ENCODE measurements at places on chromosomes 7 and 10.

DNA sequence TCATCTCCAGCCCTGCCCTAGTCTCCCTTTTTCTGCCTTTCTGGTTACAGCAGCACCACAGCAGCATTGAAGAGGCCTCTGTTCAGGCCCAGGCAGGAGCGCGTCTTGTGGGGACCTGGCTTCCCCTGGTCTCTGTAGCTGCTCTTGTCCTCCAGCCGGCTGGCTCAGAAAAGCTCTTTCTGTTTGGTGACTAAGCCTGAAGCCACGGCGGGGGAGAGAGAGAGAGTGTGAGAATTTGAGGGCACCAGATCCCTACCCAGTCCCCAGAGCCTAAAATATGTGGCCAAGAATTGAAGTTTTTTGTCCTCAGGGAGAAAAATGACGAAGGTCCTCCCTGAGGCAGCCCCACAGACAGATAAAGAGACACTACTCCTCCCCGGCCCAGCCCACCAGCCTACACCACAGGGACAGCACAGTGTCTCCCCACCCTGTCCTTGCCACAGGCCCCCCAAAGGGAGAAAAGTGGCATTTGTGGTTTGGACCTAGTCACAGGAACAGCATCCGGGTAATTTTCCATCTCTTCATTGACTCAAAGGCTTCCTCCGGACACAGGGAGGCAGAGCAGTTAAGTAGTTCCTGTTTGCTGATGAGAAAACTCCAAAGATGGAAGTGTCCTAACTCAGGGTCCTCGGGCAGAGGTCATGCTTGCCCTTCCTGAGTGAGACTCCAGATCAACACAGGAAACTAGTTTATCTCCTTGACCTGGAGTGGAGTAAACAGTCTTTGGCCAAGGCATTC is 13.3 kb upstream of the FAM180A start:
- no peak for DNase-seq

DNA sequence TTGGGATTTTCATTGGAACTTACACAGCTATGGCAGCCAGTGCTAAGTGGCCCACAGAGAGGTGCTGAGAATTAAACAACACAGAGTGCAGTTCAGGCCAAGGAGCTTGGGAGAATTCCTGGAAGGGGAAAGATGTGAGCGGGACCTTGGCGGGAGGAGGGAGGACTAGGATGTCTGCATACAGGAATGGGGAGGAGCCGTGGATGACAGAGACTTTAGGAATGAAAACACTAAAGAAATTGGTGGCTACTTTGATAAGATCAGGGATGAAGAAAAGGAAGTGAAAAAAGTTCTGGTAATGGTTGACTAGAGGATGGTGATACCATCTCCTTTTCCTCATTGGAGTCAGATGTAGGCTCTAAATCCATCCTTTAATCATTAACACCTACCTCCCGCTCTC is 234.2 kb upstream of the FZD8 start:
- no peak for DNase-seq

GRCh38 chr7:107043921-107044346 is 571 bp upstream of the PRKAR2B start:
- DNase-seq: no peak

GRCh38 chr7:133022661-133023060 is 59.2 kb downstream of the CHCHD3 start:
- DNase-seq: no peak

DNA sequence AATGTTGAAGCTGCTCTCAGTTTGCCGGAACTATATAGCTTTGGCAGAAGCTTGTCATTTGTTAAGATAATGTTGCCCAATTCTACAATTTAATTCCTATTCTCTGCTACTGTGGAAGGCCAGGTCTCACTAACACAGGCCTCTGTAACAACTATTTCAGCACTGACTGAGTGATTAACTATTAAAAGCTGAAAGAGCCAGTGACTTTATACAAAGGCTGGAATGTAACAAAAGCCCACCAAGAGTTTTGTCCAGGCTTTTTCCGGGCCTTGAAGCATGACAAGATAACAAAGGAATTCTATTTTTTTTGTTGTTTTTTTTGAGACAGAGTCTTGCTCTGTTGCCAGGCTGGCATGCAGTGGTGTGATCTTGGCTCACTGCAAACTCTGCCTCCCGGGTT is 795.6 kb downstream of the PHTF2 start:
- no peak for DNase-seq

DNA sequence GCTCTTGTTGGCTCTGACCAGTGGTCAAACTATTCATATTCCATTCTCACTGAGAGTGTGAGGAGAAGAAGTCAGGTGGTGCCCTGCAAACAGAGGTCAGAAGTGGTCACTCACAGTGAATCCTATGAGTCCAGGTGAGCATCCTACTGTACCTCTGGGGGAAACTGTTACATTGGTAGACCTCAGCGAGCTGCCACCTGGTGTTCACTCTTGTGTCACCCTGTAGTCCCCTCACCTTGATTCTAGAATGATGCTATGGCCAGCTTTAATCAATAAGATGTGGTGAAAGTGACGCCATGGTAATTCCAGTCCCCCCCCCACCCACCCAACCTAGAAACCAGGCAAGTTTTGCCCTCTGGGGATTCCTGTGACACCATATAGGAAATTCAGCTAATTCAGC is 1.2 kb upstream of the AMPH start:
- no peak for DNase-seq

Data from right kidney (tissue), 9 donors.